Activated T-helper 1 cell treated with anti-CD3 and anti-CD28 coated beads, Interleukin-2, amount 50 U/mL, for 16 hours (primary cell): ENCODE measurements at places on chromosomes 13 and 19.

GRCh38 chr13:100436099-100436498 is 152.5 kb downstream of the GGACT start:
- DNase-seq = no peak

GRCh38 chr19:48772503-48772953 is 17.2 kb downstream of the FGF21 start:
- DNase-seq = no peak

- DNase-seq = no peak
Measured at GRCh38 chr13:28047757-28048388, 52.5 kb downstream of the FLT3 start.

DNA sequence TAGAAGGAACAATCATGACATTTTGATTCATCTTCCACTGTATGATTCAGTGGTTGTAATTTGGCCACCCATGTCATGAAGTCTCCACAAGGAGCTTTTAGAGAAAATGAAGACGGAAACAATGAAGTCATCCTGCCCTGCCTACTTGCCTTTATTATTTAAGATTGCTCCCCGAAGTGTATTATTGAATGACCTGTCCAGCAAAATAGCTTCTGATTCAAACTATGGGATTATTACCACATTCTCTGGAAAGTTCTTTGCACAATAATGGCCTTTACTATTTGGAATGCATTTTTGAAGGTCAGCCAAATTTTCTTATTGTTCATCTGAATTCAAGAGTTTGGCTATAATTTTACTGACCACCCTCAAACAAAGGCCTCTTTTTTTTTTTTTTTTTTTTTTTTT is 77.8 kb upstream of the RFC3 start:
- no peak for DNase-seq

DNA sequence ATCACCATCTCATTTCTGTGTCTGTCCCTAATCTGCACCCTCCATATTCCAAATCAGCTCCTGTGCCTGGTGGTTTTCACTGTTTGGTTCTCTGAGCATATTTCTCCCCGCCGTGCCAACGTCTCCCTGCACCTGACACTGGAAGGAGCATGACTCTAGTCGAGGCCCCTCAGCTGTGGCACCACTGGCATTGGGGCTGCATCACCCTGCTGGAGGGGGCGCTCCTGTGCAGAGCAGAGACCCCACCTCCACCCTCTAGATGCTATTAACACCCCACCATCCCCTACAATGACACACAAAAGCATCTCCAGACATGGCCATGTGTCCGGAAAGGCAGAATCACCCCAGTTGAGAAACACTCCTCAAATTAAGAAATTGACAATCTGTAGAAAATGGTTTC is 20.8 kb downstream of the ZSCAN5C start:
- no peak for DNase-seq

- no peak for DNase-seq
Measured at GRCh38 chr19:51327066-51328001, 14.6 kb downstream of the VSIG10L start.

DNA sequence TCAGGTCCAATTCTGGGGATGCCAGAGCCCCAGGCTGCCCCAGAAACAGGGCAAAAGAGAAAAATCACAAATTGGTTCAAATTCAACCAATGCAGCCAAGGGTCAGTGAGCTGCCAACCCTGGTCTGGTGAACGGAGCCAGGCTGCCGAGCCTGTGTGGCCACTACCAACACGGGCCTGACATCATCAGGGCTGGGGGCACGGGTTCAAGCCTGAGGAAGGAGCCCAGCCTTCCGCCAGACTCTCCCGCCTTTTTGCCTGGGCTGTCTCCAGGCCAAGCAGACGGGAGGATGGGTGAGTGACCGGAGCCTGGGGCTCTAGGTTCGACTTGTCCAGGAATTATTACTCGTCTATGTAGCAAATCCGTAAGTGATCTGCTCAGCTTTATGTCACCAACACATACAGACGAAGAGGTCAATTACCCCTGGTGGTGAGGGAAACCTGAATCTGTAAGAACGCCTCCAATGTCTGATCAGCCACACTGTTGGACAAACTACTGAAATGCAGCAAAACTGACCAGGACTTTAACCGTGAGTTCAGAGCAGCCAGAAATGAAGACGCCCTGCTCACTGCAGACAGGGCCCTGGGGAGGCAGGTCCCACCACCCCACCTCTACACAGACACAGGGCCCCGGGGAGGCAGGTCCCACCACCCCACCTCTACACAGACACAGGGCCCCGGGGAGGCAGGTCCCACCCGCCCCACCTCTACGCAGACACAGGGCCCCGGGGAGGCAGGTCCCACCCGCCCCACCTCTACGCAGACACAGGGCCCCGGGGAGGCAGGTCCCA is 31.8 kb downstream of the RAB20 start:
- DNase-seq = no peak

DNA sequence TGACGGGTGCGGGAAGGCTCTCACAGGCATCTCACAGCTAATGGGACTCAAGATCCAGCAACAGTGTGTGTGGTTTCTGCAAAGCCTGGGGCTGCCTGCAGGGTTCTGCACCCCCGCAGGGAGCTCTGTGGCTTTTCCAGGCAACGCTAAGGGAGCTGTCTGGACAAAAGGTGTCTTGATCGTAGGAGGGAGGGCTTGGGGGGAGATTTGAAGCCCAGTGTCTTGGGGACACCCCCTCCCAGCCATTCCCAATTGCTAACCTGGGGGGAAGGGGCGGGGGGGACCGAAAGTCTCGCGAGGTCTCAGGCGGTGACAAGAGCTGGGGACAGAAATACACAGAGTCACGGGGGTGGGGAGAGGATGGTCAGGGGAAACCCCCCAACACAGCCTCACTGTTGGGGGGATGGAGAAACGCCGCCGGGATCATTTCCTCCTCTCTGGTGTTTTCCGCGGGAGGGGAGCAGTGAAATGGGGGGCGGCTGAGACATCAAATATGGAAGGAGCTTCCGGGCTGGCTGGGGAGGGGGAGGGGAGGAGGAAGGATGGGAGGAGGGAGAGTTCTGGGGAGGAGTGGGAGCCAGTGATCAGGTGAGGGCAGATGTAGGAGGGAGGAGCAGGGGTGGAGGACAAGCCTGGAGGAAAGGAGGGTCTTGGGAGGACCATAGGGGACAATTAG is 13.3 kb downstream of the KCNC3 start:
- no peak for DNase-seq

GRCh38 chr19:14107581-14108461 is 9.7 kb downstream of the PRKACA start:
- DNase-seq = no peak

GRCh38 chr13:32811297-32811800 is 204.9 kb upstream of the KL start:
- DNase-seq = no peak

DNA sequence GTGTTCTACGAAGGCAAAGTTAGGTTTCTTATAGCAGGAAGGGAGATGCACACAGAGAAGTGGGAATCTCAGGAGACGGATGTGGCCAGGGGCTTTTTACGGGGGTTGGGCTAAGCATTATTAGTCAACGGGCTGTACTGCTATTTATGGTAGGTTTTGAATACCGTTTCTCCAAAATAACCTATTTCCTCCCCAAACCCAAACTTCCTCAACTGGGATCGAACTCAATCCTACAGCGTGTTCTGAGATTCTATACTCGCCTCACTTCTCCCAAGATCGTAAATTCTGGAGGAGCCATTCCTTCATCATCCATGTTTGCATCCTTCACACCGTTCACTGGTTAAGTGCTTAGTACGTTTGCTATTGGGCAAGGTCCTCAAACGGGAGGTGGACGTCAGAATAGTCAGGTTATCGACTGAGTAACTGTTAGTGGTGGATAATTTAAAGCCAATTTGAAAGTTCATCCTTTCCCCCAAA is 1.2 kb upstream of the TRIM13 start:
- DNase-seq = no peak

- no peak for DNase-seq
Measured at GRCh38 chr13:100521851-100522617, 66.6 kb downstream of the GGACT start.

GRCh38 chr19:50745221-50745620 is 22.1 kb downstream of the CLEC11A start:
- DNase-seq = no peak

DNA sequence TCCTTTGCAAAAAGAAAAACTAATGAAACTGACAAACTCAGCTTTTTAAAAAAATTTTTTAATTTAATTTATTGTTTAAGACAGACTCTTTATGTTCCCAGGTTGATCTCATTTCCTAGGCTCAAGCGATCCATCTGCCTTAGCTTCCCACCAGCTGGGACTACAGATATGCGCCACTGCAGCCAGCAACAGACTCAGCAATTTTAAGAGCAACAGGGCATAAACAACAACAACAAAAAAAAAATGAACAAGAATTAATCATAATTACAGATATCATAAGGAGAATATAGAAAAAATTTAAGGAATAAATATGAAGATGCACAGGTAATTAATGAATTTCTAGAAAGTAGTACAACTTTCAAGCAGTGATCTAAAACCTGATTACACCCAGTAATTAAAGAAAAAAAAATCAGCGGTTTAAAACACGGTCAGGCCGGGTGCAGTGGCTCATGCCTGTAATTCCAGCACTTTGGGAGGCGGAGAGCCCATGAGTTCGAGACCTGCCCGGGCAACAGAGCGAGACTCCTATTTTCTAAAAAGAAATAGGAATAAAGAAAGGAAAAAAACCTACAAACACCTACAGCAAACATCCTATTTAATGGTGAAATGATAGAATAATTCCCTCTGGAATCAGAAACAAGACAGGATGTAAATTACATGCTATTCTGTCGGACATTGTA is 1.4 kb downstream of the ZNF699 start:
- no peak for DNase-seq

DNA sequence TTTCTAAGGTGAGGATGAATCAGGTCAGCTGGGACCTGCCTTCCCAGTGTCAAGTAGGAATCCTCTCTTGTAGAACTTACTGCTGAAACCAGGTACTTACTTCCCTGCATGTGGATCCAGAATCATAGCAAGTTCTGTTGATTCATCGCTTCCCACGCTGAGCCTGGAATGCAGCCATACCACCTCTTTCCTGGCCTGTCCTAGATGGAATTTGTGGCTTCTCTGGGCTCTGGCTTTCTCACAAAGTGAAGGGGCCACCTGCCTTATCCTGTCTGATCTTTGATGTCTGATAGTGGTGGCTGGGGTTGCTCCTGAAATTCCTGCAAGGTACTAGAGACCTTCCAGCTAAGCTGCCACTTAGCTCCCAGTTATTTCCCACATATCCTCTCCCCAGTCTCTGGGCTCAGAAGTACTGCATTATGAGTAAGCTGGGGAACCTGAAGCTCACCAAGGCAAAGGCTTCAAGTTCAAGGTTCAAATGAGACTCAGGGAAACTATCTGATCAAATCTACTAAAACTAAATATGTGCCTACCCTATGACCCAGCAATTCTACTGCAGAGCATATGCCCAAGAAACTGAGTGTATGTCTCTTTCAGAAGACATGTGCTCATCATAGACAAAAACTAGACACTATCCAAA is 103.5 kb downstream of the SUCLA2 start:
- DNase-seq = no peak

GRCh38 chr19:46841458-46842083 is 9.1 kb downstream of the AP2S1 start:
- DNase-seq = no peak

DNA sequence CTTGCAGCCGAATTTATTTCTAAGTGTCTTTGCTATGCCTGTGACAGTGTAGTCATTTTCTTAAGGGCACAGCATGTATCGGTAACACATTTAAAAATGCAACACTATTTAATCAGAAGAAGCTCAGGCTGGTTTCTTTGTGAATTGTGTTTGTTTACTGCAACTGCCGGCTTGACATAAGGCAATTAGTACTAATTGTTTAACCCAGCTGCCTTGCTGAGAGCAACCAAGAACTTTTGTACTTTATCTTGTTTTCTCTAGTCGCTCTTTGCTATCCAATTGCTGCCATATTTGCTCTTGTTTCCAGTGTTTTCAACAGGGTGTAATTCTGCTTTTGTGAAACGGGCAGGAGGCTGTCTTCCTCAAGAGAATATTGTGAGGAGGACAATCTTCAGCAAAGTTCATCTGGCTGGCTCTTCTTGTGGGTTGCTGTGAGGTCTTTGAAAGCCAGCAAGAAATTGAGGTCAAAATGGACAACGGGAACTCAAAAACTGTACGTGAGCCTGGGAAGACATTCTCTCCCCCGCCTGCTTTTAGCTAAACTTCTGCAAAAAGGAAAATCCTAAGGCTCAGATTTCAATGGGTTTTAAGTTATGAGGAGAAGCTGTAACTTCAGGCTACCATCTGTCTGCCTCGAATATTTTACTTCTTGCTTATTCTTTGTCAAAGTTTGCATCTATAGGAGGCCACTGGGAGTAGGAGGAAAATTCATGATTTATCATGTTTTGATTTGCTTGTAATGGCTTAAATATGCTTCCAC is 75.8 kb upstream of the TSHZ3 start:
- no peak for DNase-seq

GRCh38 chr13:88637935-88638334 is 966.8 kb downstream of the SLITRK5 start:
- DNase-seq = no peak

- DNase-seq = no peak
Measured at GRCh38 chr13:48506092-48506701, 26.7 kb downstream of the RCBTB2 start.

DNA sequence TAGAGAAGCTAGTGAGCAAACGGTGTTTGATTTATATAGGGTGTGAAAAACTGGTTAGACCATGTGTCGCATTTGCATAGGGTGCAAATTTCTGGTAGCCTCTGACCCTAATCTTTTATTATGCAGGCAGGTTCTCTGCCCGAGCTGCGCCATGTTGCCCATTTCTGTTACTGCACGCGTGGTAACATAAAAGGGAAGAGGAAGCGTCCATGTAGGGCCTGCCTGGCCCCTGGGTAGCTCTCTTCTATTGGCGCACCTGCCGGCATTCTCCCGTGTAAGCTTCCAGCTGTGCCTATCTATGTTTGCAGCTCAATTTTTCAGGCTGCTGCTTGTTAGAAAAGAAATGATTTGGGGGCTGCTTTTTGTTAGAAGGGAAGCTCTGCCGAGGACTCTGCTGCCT is 14.0 kb upstream of the CD70 start:
- no peak for DNase-seq

- DNase-seq = no peak
Measured at GRCh38 chr13:33445476-33445875, 159.9 kb upstream of the STARD13 start.

- no peak for DNase-seq
Measured at GRCh38 chr19:19460258-19460731, 54.8 kb downstream of the GATAD2A start.

DNA sequence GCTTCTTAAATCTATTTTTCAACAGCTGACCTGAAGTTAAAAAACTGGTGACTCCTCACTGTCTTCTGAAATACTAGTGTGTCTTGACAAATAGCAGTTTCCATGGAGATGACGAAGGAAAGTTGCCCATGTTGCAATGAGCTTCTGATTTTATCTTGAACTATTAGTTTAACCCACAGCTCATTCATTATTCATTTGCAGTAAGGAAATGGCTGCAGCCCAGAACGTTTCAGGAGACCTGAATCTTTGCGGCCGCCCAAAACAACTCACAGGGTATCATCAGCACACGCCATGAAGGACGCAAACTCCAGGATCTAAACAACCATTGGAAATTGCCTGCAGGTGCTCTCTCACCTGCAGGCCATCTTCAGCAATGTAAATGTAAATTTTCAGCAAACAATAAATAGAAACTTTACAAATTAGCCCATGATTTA is 142.5 kb downstream of the DCLK1 start:
- DNase-seq = no peak
